ENCODE measurements at places on chromosomes 7 and 10. TPM values are rescaled to one million over a fixed set of nuclear protein-coding genes. Genes with fewer than 3 reads are reported as not detected.

The ANXA8 gene
- not detected for total RNA-seq

The TMEM26 gene
- total RNA-seq = not detected

GRCh38 chr7:35280902-35281301, 27.0 kb upstream of the TBX20 start:
- DNase-seq = no peak

DNA sequence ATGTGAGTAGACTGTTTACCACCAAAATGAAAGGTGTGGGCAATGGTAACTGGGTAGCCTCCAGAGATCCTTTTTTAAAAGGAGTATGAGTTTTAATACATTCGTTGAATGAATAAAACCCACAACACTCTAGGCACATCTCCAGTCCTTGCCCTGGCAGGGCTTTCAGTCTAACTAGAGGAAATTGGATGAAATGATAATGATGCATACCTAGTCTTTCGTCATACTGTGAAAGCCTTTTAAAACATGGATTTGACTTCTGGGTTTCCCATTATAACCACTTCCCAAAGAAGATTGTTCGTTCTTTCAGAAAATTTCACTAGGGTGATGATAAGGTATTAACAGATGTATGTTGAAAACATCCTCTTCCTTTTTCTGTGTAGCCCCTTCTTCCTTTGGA, 110.8 kb downstream of the REEP3 start:
- DNase-seq = no peak

DNA sequence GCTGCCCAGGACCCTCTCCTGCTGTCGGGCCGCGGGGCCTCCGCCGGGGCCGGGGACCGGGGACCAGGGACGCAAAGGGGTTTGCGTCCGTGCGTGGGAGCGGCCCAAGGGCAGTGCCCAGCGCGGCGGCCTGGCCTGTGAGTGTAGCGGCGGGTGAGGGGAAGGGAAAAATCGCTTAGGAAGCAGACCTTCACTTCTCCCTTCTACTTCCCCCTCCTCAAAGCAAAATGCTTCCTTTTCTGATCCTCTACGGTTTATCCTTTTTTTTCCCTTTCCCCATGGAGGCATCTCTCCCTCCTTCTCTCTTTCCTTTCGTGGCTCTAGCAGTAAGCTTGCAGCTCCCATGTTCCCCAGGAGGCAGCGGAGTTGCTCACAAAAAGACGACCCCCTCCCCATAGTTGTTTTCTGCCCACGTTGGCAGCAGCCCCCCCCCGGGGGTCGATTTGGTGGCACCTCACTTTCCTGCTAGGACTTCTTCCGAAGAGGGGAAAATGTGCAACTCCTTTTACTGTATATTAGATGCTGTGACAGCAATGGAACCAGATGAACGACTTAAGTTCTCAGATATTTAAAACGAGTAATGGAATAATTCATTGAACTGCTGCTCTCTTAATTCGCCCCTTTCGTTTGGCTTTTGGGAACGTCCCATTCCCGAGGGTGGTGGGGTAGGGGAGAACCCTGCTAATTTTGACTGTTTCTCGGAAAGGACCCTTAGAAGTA, 724 bp downstream of the CAPZA2 start:
- DNase-seq = peak; percentile 23

DNA sequence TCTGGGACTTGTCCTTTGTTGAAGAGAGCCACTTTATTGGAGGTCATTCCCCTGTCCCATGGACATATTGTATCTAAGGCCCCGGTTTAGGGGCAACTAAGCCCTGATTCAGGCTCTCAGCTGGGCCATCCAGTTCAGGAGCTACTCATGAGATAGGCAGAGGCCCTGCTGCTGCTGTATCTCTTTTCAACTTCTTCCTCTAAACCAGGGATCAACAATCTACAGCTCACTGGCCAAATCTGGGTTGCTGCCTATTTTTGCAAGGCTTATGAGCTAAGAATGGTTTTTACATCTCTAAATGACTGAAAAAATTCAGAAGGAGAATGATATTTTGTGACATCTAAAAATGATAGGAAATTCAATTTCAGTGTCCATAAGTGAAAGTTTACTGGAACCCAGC, 166.8 kb upstream of the GLI3 start:
- DNase-seq = no peak

The ZNF22 gene
- 36.6 TPM for total RNA-seq

- no peak for DNase-seq
Measured at GRCh38 chr10:68345621-68346020, 12.9 kb upstream of the PBLD start.

DNA sequence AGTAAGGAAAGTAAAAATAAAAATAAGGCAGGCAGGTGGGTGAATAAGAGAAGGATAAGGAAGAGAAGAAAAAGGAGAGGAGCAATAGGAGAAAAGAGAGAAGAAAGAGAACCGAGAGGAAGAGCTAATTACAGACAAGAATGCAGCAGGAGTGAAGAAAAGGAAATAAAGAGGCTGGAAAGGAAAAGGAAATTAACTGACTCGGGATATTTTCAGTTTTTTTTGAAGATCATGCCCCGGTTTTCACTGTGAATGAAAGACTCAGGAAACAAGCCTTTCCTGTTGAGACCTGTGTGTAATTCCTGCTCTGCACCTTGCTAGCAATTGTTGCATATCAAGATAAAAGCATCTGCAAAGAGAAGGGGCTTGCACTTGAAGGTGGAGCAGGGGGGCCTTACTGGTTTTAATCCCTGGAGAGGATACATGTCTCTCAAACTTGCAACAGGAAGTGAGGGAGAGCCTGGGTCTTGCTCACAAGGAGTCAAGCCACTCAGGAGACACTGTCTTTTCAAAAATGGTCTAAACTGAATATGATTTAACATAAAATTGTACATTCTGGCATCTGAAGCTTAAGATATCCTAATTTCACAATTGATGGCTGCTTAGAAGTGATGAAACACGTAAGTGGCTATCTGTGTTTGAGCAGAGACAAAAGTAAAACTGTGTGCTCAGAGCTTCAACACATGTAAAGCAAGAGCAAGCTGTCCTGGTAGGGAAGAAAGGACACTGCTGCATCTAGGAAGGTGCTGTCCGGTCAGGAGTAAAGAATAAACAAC, 157.6 kb downstream of the FAM107B start:
- peak; percentile 45 for DNase-seq

DNA sequence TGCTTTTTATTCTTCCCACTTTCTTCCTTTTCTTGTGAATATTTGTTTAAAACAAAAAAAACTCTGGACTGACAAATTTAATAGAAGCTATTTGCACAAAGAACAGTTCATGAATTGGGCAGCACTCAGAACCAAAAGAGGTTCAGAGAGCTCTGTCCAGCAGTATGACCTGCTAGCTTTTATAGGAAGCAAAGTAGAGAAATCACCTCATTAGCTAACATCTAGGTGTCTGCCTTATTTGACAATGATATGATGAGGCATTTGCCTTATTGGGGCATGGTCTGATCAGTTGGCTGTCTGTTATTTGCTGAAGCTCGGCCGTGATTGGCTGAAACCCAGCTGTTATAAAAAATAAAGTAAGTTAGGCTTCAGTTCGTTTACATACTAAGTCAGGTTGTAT, 819 bp upstream of the TRIM4 start:
- DNase-seq = no peak

- DNase-seq = no peak
Measured at GRCh38 chr7:114856625-114857024, 65.3 kb upstream of the MDFIC start.

The EMX2 gene
- total RNA-seq = not detected

- no peak for DNase-seq
Measured at GRCh38 chr10:13839430-13839990, 252.7 kb downstream of the PRPF18 start.

DNA sequence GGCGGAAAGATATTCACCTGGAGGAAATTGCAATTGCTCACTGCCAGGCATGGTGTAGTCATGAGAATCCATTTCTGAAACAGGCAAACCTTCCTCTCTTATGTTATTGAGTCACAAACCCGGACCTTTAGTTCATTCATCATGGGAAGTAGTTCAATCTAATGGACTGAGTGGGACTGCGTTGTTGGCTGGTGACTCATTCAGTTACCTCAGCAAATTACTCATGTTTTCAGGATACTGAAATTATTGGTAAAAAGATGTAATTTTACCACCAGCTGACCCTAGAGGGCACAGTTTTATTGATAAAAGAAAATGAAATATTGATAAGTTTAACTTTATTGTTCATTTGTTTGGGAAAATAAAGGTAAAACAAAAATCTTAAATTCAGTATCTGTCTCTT, 1194.4 kb upstream of the SORCS1 start:
- no peak for DNase-seq

The SNCG gene
- total RNA-seq = not detected

GRCh38 chr10:29304264-29304994, 15.6 kb downstream of the LYZL1 start:
- DNase-seq = peak; percentile 50

GRCh38 chr7:30771880-30772425, 736 bp downstream of the MINDY4 start:
- DNase-seq = no peak

- no peak for DNase-seq
Measured at GRCh38 chr10:30154561-30154960, 95.2 kb upstream of the JCAD start.

GRCh38 chr7:149742075-149742701, 31.2 kb downstream of the ZNF467 start:
- DNase-seq = peak; percentile 74

DNA sequence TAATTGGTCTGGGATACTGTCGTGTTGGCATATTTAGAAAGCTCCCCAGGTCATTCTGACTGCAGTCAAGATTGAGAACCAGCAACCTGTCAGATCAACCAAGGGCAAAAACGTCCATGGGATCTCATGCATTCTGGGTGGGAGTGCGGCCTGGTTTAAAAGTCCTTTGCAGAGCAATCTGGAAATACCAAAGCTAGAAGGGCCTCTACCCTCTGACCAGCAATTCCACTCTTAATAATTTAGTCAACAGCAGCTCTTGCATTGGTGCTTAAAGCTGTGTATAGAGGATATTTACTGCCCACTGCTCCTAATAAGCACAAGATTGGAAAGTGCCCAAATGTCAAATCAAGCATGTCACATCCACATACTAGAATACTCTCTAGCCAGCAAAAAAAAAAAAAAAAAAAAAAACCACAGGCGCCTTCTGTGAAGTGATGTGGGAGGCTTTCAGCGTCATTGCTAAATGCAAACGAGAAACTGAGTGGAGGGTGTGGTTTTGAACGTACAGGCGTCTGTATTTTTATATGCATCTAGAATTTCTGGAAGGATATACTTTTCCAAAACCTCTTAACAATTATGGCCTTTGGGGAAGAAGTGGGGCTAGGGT, 44.8 kb upstream of the HSPA12A start:
- DNase-seq = no peak

- no peak for DNase-seq
Measured at GRCh38 chr10:47035819-47036337, 124.7 kb downstream of the PTPN20 start.

Measured in OCI-LY7 (cell line).